ENCODE measurements at places on chromosomes 4 and X.
A peak's percentile ranks its signal among the peaks of the same experiment; 100 is the strongest.

DNA sequence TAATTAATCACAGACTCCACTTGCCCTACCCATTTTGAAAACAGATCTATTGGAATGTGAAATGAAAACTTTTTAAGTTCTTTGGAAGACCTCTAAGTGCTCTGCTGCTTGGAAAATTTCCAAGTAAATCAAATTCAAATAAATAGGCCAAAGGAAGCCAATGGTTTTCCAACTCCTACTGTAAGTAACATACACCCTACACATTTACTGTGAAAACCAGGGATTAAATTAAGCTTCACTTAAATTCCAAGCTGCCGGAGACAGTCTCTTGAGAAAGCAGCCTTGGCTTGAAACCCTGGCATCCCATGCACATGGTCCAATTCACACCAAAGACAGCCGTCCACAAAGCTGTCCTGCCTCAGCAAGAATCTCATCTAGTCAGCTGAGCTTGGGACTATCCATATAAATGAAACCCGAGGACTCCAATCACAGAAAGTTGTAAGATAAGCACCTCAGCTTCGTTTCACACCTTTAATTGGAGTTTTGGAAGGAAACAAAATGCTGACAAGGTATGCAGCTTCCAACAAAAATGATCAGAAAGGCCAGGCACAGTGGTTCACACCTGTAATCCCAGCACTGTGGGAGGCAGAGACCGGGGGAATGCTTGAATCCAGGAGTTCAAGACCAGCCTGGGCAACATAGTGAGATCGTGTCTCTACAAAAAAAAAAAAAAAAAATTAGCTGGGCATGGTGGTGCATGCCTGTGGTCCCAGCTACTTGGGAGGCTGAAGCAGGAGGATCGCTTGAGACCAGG lies 88.6 kb downstream of the APBB2 start:
- DNase-seq, result no peak

GRCh38 chr4:159212675-159213293 lies 109.9 kb downstream of the RAPGEF2 start:
- DNase-seq, result no peak

GRCh38 chrX:139949703-139950102 lies 15.6 kb downstream of the CXorf66 start:
- no peak for DNase-seq

DNA sequence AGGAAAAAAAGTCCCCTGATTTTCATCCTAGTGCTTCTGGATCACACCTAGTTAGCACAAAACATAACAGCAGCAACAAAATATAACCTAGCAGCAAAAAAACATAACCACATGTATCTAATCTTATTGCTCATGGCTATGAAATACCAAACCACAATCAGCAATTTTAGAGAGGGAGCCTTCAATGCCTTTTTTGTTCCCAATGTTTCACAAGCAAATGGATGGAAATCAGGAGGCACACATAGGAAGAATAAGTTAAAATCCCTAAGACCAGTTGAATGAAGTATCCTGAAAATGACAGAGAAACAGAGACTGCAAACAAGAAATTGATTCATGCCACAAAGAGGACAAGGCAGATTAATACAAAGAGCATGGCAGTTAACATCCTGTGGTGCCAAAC lies 361.6 kb downstream of the GPM6A start:
- DNase-seq, result no peak

DNA sequence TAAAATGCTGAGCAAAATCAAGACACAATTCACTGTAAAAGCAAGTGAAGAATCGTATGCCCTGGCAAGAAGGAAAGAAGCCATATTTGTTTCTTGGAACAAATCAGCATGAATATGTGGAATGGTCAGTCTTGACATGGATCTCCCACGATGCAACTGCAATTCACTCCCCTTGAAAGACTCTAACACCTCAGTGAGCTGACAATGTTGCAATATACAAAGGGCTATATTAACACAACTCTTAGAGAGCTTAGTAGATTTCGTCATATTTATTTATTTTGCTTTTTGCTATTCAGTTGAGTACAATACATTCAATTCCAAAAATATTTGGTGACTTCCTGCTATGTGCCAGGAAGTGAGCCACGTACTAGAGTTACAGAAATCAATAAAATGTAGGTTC lies 14.7 kb downstream of the OR13H1 start:
- DNase-seq, result no peak

DNA sequence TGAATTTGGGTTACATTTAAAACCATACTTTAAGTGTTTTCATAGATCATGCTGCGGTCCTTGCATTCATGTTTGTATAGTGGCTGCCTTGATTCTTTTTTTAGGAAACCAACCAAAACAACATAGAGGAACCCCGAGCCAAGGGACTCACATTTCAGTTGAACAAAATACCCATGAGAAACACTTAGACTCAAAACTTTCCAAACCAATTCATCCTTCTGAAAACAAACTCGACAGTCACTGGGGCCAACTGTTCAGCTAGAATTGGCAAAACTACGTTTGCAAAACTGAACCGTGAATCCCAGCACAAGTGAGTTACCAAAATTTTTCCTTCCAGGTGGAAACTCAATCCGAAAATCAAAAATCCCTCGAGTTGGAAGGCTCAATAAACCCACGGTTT lies 1.4 kb downstream of the ADGRA3 start:
- no peak for DNase-seq

DNA sequence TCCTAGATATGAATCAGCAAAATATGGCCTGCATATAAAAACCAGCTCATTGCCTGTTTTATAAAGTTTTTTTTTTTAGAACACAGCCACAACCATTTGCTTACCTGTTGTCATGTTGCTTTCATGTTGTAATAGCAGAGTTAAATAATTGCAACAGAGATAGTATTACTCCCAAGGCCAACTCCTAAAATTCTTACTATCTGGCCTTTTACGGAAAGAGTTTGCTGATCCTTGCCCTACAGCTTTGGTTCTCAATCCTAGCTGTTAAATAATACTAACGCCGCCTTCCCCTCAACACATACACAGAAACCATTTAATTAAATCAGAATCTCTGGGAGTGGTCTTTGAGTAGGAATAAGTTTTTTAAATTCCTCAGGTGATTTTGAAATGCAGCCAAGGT lies 231.3 kb upstream of the TET2 start:
- no peak for DNase-seq

DNA sequence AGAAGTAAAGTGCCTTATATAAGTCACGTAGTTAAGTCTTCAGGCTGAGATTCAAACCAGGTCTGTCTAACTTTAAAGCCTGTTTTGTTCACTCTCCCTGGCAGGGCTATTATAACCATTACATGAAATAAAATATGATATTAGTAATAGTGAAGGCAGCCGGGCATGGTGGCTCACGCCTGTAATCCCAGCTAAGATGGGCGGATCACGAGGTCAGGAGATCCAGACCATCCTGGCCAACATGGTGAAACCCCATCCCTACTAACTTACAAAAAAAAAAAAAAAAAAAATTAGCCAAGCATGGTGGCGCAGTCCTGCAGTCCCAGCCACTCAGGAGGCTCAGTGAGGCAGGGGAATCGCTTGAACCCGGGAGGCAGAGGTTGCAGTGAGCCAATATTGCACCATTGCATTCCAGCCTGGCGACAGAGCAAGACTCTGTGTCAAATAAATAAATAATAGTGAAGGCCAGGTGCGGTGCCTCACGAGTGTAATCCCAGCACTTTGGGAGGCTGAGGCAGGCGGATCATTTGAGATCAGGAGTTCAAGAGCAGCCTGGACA lies 22.1 kb upstream of the SOWAHD start:
- no peak for DNase-seq

DNA sequence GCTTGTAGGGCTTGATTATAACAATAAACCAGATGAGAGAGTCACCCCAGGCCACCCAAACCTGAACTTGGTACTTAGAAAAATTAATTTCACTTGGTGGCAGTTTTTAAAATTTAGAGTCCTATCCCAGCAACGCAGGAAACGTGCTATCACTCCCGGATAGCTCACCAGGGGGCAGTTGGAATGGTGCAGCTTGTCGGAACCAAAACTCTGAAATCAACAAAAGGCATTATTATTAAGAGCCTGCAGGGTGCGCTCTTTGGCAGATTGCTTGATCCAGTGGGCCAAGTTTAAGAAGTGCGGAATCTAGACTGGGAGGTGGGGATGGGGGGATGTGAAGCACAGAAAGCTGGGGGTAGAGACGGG lies 2.4 kb downstream of the FRAS1 start:
- DNase-seq, result no peak

- DNase-seq, result no peak
Measured at GRCh38 chrX:74779175-74779574, 146.1 kb downstream of the NEXMIF start.

GRCh38 chr4:184921456-184921855 lies 95.7 kb upstream of the ACSL1 start:
- DNase-seq, result no peak

DNA sequence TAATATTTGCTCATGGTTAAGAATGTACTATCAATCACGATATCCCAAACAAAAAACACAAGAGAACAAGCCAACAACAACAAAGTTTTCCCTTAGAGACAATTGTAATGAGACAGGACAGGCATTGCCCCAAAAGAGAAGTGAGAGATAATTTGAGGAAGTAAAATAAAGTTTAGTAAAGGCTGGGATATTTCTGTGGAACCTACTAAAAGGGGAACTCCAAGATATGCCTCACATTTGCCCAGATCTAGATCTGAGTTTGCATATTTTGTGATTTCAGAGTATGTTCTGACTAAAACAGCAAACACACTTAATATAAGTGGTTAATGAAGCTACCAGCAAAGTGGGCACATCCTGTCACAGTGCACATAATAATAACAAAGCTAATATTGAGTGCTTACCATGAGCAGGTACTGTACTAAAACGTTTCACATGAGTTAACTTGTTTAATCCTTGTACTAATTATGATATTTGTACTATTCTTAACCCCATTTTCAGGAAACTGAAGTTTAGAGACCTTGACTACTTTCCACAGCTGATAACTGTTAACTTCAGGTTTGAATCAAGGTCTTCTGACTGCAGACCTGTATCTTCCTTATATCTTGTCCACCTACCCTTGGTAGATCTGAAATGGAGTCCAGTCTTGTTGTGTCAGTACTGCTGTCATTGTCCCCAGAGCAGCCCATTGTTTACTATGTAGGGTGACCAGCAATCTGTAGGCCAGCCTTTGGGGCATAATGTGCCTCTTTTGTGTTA lies 26.0 kb upstream of the BMP2K start:
- DNase-seq, result no peak

GRCh38 chrX:45295259-45295986 lies 94.7 kb upstream of the DIPK2B start:
- no peak for DNase-seq

GRCh38 chr4:107988763-107989035 lies 990 bp upstream of the HADH start:
- no peak for DNase-seq

- DNase-seq, result no peak
Measured at GRCh38 chr4:108024085-108024877, 34.6 kb downstream of the HADH start.

GRCh38 chrX:153411255-153411987 lies at the start of gene ZFP92:
Gene ZFP92, plus strand, starts transcription at chrX:153411472. Its CDS starts 6,851 bp downstream, at chrX:153418323.
- peak; percentile 25 for DNase-seq

- DNase-seq, result no peak
Measured at GRCh38 chr4:176654565-176655216, 138.0 kb downstream of the VEGFC start.

- no peak for DNase-seq
Measured at GRCh38 chrX:23926015-23926414, 18.2 kb downstream of the CXorf58 start.

DNA sequence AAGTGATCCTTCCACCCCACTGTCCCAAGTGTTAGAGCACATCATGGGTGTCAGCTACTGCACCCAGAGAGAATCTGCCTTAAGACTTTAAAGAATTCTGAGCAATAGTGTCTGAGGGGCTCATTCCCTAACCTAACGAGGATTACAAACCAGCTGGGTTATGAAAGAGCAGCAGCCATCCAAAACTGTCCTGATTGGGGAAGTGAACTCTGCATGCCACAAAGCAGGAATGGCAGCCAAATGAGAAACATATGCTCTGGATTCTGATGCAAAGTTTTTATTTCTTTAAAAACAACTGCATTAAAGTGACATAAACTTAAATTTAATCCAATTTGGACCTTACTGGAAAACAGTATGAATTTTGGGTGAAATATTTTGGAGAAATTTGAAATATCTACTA lies 103.2 kb downstream of the ANXA3 start:
- no peak for DNase-seq

DNA sequence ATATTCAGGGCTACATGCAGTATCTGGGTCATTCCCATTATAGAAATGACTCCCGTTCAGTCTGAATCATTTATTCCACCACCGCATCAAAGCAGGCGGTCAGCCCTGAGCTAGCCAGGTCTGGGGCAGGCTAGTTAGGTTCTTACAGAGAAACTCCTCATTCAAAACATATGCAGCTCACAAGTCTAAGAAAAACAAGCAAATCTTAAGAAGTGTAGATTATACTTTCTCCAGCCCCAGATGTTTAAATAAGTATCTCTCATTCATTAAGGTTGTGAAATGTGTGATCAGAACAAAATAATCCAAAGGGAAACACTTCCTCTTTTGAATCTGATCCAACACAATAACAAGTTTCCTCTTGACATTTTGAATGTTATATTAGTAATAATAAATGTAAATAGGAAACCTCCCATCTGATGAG lies 441.9 kb downstream of the INPP4B start:
- no peak for DNase-seq

- DNase-seq, result no peak
Measured at GRCh38 chr4:10762561-10762960, 78.0 kb upstream of the CLNK start.

DNA sequence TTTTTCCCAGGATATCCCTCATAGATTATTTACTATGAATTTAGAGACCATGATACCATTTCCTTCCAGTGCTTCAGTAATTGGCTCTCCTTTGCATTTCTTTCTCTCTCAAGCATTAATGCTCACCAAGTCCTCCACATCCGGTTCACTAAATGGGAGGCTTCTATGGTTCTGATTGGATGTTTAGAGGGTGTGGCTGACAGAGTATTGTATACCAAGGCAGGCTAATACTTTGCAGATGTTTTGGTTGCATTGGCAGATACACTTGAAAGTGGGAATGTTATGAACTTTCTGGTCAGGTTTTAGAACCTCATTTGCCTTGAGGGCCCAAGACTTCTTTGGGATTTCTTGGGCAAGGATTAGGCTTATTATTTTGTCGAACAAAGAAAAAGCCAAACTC lies 24.2 kb downstream of the CBLL2 start:
- no peak for DNase-seq

GRCh38 chrX:48938721-48939425 lies 18.5 kb downstream of the OTUD5 start:
- peak; percentile 70 for DNase-seq

- DNase-seq, result no peak
Measured at GRCh38 chr4:24476282-24476681, 108.1 kb downstream of the DHX15 start.

DNA sequence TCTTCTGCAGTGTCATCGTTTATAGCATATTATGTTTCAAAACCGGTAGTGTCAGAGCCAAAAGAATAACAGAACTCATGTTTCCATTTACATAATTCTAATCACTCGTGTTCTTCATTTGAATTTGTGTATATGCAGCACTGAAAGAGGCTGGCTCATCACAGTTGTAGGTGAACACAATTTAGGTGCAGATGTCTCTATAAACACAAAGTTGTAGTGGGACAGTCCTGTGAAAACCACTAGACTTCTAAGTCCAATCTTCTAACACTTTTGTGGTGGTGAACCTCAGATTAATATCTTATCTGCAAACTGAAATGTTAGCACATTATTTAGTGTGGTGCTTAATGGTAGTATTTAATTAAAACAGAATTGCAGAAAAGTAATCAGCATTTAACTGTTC lies 872.4 kb downstream of the C4orf33 start:
- no peak for DNase-seq

All from activated T-helper 9 cell treated with anti-CD3 and anti-CD28 coated beads, Interleukin-2, amount 50 U/mL, for 16 hours (primary cell).